ENCODE measurements at places on chromosomes 12 and 14. TPM values are rescaled to one million over a fixed set of nuclear protein-coding genes. Genes with fewer than 3 reads are reported as not detected.

DNA sequence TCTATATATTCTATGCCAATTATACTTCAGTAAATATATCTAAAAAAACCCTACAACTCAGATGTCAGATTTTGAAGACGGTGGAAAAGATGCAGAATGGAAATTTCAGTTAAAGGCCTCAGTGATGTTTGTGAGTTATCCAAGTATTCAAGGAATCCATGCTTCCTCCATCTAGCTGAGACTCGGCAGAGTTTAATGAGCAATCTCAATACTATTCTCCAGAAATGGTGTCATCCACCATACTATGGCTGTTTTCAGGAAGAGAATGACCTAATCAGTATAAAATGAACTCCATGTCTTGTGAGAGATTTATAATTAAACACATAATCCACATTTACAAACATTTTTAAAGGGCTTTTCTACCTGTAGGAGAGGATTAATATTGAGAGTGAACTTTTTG, 66.0 kb downstream of the KLHL28 start:
- no peak overlapping the region for H3K4me3 ChIP-seq
- DNase-seq, result no peak
- no peaks in the 10 kb centered on the region for H3K27me3 ChIP-seq
- no peaks in the 10 kb centered on the region for H3K4me1 ChIP-seq

DNA sequence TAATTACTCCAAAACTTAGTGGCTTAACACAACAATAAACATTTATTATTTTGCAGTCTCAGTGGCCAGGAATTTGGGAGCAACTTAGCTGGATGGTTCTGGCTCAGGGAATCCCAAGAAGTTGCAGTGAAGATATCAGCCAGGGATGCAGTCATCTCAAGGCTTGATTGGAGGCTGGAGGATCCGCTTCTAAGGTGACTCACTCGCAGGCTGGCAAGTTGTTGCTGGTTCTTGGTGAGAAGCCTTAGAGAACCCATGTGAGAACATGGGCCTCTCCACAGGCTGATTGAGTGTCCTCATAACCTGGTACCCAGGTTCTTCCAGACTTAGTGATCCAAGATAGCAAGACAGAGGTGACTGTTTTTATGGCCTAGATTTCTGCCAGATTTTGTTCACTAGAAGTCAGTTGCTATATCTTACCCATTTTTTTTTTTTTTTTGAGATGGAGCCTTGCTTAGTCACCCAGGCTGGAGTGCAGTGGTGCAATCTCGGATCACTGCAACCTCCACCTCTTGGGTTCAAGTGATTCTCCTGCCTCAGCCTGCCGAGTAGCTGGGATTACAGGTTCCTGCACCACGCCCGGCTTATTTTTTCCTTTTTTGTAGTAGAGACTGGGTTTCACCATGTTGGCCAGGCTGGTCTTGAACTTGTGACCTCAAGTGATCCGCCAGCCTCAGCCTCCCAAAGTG, 32.5 kb downstream of the BRMS1L start:
- no peaks in the 10 kb centered on the region for H3K4me1 ChIP-seq
- peaks cover 11% of the 10 kb centered on the region for H3K36me3 ChIP-seq
- H3K4me3 ChIP-seq, result no peak overlapping the region
- H3K27ac ChIP-seq, result no peak overlapping the region

Gene TAS2R8
- 0.25 TPM for total RNA-seq

- peaks cover 5% of the 10 kb centered on the region for H3K27me3 ChIP-seq
- no peaks in the 10 kb centered on the region for H3K36me3 ChIP-seq
- no peak overlapping the region for H3K4me3 ChIP-seq
- DNase-seq, result no peak
Measured at GRCh38 chr12:131249246-131250027, 295.7 kb downstream of the ADGRD1 start.

Gene AQP2
- not detected for total RNA-seq

DNA sequence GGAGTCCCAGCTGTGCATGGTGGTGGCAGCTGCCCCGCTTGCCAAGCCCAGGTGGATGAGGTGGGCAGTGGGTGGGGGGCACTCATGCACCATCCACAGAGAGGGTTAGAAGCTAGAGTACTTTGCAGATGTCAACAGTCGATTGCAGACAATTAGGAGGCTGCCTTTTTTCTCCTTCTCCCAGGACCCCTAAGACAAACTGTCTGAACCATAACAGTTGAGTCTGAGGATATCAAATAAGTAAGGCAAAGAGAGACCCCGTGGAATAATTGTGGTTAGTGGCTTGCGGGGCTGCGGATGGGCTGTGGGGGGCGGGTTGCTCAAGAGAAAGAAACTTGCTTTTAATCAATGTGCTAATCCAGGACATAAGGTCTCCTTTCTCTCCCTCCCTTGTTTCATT, 926.2 kb downstream of the VRK1 start:
- no peaks in the 10 kb centered on the region for H3K36me3 ChIP-seq
- no peaks in the 10 kb centered on the region for H3K27me3 ChIP-seq
- H3K4me3 ChIP-seq, result no peak overlapping the region
- no peak overlapping the region for H3K27ac ChIP-seq
- DNase-seq, result no peak

DNA sequence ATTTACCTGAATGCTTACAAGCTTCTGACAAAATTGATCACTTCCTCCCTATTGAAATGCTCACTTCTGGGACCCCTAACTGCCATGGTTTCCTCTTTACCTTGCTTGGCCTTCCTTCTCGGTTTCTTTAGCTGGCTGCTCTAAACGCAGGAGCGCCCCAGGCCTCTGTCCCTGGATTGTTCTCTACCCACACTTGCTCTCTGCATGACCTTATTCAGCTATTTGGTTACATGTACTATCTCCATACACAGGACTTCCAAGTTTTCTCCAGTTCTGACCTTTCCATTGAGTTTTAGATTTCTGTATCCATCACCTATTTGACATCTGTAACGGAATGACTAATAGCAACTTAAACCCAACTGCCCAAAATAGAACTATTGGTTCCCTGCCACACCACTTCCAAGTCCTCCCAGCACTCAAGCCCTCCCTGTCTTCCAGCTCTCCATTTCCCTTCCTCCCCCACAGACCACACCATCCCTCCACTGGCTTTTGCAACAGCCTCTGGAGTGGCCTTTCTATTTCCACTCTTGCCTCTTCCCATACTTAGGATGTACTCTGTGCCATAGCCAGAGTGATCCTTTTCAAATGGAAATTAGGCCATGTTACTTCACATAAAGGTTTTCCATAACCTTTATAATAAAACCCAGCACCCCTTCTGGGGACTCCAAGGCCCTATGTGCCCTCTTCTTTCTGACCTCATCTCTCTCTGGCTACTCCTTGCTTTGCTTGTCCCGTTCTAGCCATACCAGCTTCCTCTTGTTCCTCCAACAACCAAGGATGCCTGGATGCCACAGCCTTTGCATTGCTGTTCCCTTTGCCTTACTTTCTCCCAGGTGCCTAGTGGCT, 202.2 kb downstream of the AEBP2 start:
- no peaks in the 10 kb centered on the region for H3K36me3 ChIP-seq
- H3K4me1 ChIP-seq, result no peaks in the 10 kb centered on the region
- no peak overlapping the region for H3K27ac ChIP-seq
- no peak for DNase-seq
- no peaks in the 10 kb centered on the region for H3K27me3 ChIP-seq

- no peak for DNase-seq
- H3K27me3 ChIP-seq, result no peaks in the 10 kb centered on the region
- H3K4me1 ChIP-seq, result no peaks in the 10 kb centered on the region
- H3K36me3 ChIP-seq, result no peaks in the 10 kb centered on the region
- H3K4me3 ChIP-seq, result no peak overlapping the region
- H3K27ac ChIP-seq, result no peak overlapping the region
Measured at GRCh38 chr12:105418821-105419291, 88.4 kb downstream of the C12orf75 start.

Gene HNF1A
- 8.3 TPM for total RNA-seq

All from liver (tissue), 10 donors.